Camera-type eye (tissue), 1 donor: ENCODE measurements at places on chromosomes 4 and X. TPM values are rescaled to one million over a fixed set of nuclear protein-coding genes. Genes with fewer than 3 reads are reported as not detected.

The AADAT gene
- total RNA-seq: 14.8 TPM

The GATA1 gene
- total RNA-seq: 0.44 TPM

The GEMIN8 gene
- total RNA-seq: 27.2 TPM

The VSIG4 gene
- 10.9 TPM for total RNA-seq

The IBSP gene
- not detected for total RNA-seq

The PORCN gene
- total RNA-seq: 13.7 TPM

The CHRDL1 gene
- 36.6 TPM for total RNA-seq

The ARL9 gene
- 0.99 TPM for total RNA-seq

The ENPP6 gene
- total RNA-seq: 19.3 TPM

The SLC34A2 gene
- total RNA-seq: 25.5 TPM

The MTTP gene
- total RNA-seq: 1.6 TPM

The CYSLTR1 gene
- total RNA-seq: 5.2 TPM

The PPP1R3F gene
- 9.8 TPM for total RNA-seq

The CITED1 gene
- 4.6 TPM for total RNA-seq

The ARMCX2 gene
- total RNA-seq: 87.9 TPM

The PLP2 gene
- total RNA-seq: 3.4 TPM

The GIMD1 gene
- 0.49 TPM for total RNA-seq

The PLRG1 gene
- total RNA-seq: 78.3 TPM
